ENCODE measurements at places on chromosomes 4 and X.

GRCh38 chr4:85783483-85783882, 308.5 kb downstream of the ARHGAP24 start:
- no peak for DNase-seq

- no peak for DNase-seq
These were observed 235.1 kb downstream of the NR3C2 start for GRCh38 chr4:148207068-148207467.

DNA sequence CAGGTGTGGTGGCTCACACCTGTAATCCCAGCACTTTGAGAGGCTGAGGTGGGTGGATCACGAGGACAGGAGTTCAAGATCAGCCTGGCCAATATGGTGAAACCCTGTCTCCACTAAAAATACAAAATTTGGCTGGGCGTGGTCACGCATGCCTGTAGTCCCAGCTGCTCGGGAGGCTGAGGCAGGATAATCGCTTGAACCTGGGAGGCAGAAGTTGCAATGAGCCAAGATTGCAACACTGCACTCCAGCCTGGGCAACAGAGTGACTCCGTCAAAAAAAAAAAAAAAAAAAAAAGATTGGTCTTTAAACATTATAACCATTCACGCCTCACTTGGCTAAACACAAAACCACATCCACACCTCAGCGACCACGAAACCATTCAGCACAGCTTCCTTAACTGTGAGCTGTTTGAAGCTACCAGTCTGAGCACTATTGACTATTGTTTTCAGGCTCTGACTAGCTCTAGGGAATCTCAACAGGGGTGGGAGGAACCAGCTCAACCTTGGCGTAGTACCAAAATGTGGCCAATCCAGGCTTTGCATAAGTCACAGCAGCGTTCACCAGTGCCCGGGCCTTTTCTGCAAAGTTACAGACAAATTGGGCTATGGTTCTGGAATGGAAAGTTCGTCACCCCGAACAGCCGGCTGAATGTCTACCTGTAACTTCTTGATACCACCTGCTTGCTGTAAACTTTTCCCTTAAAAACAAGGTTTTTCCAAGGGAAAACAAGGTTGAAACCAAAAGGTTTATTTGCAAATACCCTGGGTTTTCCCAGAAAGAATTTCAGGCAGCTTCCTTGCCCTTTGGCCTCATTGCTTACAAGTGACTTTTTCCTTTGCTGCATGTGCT, 73.6 kb upstream of the DHX15 start:
- DNase-seq = no peak

DNA sequence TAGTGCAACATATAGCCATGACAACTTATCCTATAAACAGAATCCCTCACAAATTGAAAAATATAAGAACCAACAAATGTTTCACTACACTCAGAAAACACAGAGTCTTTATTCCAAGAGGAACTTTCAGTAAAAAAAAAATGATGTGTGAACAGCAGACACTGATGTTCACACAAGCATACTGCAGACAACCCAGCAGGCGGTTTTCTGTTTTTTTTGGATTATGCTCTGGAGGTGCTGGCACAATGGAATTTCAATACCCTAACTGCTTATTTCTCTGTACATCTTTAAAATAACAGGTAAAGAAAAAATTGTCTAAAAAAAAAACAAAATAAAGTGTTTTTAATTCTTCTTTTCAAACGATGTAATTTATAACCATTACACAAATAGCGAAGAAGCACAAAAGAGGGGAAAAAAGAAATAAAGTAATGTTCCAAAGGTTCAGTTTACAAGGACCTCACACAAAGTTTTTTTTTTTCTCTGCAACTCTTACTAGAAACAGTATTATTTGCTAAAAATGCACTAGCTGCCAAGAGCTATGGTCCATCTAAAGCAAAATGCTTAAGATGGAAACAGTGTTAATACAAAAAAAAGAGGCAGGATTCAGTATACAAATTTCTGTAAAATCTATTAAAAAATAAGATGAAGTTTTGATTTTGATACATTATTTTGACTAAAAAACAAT, 55.3 kb downstream of the ANAPC10 start:
- no peak for DNase-seq

DNA sequence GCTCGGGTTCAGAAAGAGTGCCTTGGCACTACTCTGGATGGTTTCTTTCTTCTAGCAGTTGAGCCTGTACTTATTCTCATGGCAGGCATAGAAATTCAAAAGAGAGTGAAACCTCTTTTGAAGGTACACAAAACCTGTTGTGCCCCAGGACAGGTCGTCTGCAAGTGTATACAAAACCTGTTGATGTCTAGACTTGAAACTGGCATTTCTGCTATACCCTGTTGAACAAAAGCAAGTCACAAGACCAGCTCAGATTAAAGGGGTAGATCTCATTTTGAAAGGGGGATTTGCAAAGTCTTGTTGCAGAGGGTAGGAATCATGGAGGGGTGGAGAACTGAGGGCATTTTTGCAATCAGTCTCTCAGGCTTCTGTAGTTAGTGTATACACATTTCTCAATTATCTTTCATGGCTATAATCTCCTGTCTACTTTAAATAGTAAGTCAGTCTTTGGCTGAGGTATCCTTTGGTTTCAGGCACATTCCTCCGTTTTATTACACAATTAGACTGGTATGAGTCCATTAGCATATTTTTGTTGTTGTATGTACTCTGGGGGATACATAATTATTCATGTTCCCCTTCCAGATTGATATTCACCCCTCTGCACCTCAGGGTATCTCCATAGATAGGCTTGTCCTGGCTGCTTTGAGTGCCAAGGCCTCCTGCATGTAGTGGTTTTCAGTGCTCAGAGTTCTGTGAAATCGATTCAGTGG, 251.4 kb downstream of the DTHD1 start:
- no peak for DNase-seq

GRCh38 chr4:101187841-101188240, 159.5 kb downstream of the PPP3CA start:
- DNase-seq = no peak

DNA sequence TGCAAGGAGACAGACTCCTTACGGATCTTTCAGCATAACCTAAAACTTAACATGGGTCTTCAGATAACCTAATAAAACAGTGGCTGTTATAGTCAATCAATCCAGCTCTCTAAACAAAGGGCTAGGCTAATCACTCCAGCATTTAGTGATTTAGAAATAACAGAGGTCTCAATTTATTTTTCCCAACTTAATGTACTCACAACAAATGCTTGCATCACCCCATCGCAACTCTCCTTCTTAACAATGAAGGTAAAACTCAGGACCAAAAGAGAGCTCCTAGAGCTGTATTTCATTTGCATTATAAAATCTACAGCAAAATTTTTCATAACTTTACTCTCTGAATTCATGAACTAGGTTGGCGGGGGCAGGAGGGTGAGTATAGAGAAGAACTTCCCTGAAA, 1.1 kb downstream of the LIN54 start:
- no peak for DNase-seq

GRCh38 chrX:44596277-44596676, 53.6 kb upstream of the FUNDC1 start:
- DNase-seq = no peak

Data from NCI-H2227 treated with DMSO at 0.1 percent for 48 hours (cell line).